ENCODE measurements at places on chromosomes 13 and 19.

GRCh38 chr19:45508861-45509691 lies 1.8 kb downstream of the VASP start:
- DNase-seq, result peak; percentile 57

DNA sequence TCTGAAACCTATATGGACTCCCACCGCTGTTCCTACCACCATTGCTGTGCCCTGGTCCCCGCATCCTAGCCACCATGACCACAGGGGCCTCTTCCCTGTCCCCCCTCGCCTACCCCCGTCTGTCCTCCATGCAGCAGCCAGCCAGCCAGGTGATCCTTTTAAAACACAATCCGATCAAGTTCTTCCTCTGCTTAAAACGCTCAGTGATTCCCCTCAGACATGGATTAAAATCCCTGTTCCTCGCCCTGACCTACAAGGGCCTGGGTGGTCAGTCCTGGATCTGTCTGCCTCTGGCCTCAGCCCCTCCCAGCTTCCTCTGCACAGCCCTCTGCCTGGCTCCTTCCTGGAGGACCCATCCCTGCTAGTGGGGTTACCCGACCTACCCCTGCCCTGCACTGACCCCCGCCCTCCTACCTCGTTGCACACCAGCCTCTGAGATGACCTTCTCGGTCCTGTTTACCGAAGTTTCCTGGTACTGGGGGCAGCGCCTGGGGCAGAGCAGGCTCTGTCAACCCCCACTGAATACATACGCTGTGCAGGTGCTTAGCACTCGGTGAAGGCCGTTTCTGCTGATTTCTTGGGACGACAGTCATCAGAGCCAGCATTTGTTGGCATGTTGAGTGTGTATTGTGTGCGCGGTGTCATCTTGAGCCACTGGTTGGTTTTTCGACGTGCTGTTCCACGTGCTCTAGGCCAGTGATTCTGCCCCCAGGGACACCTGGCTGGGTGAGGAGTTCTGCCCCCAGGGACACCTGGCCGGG lies 14.7 kb upstream of the LENG8 start:
- no peak for DNase-seq

GRCh38 chr13:73231471-73231870 lies 172.7 kb downstream of the KLF5 start:
- no peak for DNase-seq

GRCh38 chr19:49877879-49878743 lies 609 bp downstream of the TBC1D17 start:
- peak; percentile 94 for DNase-seq

DNA sequence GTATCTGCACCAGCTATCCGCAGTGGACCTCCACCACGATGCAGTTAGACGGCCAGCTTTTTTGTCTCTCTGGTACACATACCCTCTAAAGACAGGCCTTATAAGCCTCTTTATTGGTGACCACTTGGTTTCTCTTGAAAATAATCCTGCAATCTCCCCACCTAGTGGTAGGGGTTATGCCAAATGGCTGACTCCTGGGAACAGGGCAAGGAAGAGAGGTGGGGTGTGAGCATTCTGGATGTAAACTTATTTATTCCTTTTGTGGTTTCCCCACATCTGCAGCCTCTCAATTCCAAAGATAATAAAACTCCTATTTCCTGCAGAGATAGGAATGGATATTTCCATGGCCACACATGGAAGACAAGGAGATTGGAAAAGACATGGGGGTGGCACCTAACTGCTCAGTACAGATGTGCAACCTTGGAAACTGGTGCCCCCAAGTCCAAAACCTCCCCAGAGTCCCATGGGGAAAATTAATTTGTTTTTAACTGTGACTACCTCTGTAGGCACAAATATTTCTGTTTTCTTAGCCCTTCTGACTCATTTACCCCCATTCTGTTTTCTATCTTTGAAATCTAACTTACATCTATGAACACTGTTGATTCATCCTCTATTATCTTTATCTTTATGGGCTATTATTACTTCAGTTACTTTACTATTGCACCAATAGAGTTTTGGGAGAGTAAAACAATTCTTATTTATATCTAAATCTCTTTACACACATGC lies 112.7 kb upstream of the TSHZ3 start:
- peak; percentile 11 for DNase-seq

- DNase-seq, result no peak
These were observed 25.2 kb downstream of the CPT1C start for GRCh38 chr19:49716154-49716553.

GRCh38 chr19:35528218-35529038 lies at the start of gene SBSN:
Gene SBSN, minus strand, starts transcription at chr19:35528311. Its CDS starts 30 bp downstream, at chr19:35528281.
- peak; percentile 72 for DNase-seq

DNA sequence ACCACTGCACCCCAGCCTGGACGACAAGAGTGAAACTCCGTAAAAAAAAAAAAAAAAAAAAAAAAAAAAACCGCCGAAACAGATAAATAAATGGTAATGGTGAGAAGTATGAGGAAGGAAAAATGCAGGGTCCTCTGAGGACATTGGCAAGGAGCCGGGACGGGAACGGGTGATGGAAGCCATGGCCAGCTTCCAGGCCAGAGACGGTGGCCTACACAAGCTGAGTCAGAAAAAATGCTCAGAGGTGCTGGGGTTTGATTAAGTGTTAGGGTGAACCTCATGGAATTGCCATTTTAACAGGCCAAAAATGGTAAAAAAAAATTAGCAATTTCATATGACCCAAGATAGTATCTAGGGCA lies 866 bp upstream of the ZSWIM4 start:
- peak; percentile 92 for DNase-seq

DNA sequence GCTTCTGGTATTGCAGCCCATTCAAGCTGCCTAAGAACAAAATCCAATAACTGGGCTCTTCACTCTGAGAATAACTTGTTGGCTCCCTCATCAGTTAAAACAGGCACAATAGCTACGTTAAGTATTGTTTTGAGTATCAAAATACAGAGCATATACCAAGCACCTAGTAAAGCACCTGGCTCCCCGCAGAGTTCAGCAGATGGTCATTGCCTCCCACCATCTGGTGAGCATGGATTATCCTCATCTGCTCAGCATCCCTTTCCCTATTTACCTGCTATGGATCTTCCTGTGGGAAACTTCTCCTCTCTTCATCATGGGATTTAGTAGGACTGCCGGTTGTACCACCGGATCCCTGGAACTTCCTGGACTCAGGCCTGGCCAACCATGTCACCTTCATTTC lies 199.2 kb upstream of the MAB21L1 start:
- DNase-seq, result no peak

DNA sequence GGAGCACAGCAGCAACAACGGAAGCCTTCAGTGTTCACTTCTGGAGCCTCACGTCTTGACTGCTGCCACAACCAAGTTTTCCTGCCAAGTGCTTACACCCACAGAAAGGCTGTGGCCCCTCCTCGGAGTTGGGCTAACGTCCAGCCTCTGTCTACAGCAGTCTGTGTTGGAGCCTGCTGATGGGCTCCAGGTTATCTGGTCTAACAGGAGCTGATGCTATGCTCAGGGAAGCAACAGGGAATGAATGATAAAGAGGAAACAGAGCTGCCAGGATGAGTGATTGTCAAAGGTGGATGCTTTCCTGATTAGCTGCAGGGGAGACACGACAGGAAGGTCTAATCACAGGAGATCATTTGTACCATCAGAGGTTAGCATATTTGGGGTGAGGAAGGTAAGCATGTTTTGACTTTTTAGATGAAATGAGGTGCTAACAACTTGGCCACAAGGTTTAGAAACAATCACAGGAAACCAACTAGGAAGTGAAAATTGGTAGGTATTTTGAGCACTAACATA lies 53.8 kb upstream of the RCBTB2 start:
- DNase-seq, result no peak

DNA sequence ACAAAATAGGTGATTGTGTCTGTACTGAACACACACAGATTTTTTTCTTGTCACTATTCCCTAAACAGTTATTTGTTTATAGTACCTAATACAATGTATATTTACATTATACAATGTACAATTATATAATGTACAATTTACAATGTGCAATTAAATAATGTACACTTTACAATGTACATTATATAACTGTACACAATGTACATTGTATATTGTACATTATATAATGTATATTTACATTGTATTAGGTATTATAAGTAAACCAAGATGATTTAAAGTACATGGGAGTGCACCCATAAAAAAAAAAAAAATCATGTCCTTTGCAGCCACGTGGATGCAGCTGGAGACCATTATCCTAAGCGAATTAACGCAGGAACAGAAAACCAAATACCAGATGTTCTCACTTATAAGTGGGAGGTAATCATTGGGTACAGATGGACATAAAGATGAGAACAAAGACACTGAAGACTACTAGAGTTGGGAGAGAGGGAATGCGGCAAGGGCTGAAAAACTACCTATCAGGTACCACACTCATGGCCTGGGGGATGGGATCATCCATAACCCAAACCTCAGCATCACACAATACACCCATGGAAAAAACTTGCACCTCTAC lies 68.1 kb downstream of the ABCC4 start:
- no peak for DNase-seq

DNA sequence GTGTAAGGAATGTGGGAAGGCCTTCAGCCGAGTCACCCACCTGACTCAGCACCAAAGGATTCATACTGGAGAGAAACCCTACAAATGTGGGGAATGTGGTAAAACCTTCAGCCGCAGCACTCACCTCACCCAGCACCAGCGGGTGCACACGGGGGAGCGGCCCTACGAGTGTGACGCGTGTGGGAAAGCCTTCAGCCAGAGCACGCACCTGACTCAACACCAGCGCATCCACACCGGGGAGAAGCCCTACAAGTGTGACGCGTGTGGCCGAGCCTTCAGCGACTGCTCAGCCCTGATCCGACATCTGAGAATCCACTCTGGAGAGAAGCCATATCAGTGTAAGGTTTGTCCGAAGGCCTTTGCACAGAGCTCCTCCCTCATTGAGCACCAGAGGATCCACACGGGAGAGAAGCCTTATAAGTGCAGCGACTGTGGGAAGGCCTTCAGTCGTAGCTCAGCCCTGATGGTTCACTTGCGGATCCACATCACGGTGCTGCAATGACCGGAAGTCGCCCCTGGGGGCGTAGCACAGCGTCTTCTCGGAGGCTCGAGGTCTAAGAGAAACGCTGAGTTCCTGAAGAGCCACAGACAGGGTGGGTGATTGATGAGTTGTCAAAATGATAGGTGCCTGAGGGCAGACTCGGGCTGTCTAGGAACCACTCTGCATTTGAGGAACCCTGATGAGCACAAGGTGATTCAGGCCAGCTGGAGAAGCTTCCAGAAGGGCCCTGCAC lies 12.2 kb downstream of the ZSCAN22 start:
- DNase-seq, result no peak

GRCh38 chr13:58908019-58908679 lies 1255.6 kb downstream of the DIAPH3 start:
- no peak for DNase-seq

- no peak for DNase-seq
These were observed 800.7 kb upstream of the SLITRK5 start for GRCh38 chr13:86870444-86870843.
